Stimulated activated CD8-positive, alpha-beta memory T cell treated with anti-CD3 and anti-CD28 coated beads, Interleukin-4, amount 100 ng/mL, for 48 hours (primary cell): ENCODE measurements at places on chromosomes 3 and 15.

DNA sequence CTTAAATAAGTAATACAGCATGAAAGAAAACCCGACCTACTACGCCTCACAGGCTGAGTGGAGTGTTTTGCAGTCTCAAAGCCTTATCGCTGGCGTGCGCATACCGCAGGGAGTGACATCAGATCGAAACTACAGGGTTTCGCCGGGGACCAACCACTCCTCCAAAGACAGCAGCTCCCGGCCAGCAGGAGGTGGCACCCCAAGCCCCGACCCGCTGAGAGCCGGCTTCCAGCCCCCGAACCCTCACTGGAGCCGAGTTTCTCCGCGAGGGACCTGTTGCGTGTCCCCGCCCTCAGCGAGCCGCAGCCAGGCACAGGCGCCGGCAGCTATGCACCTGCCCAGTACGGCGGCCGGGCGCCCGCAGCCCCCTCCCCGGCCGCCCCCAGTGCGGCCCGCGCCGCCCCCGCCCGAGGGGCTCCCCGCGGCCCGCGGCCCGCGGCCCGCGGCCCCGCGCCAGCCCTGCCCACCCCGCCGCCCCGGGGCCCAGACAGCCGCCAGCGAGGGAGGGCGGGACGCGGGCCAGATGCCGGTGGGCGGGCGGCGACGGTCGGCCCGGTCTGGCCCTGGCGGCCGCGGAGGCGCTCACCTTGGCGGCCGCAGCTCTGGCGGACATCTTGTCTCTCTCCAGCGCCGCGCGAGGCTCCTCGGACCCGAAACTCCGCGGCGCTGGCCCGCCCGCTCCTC lies 710 bp downstream of the TJP1 start:
- peak; percentile 65 for DNase-seq

GRCh38 chr15:80752204-80752603 lies 27.0 kb upstream of the CEMIP start:
- DNase-seq, result no peak

DNA sequence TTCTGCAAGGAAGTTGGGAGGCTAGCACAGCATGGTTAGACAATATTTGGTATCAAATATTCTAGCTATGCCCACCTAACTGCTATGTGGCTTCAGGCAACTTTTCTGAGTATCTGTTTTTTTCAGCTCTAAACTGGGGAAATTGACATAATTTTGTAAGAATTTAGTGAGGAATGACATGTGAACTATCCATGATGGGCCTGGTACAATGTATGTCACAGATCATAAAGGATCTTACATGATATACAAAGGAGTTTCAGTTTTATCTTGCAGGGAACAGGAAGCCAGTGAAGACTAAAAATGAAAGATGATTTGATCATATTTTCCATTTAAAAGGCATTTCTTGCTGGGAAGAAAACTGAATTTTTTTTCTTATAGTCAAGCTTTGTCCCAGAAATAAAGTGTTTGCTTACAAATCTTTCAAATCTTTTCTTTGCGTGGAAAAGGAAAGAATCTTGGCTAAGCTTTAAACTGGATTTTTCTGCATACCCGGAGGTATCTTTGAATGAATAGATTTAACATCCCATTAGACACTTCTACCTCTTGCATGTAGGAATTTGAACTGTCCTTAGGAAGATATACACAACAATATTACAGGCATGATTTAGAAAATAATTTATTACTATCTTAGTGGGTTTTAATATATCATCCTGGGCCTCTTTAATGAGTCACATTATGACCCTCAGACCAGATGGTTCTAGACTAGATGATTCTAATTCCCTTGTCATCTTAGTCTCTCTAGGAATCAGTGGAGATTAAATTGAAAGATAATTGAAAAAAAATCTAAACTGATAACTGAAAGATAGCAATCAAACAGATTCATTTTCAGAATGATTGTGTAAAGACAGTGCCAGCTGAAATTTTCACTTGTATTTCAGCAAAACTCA lies 436.0 kb upstream of the THBS1 start:
- DNase-seq, result no peak

DNA sequence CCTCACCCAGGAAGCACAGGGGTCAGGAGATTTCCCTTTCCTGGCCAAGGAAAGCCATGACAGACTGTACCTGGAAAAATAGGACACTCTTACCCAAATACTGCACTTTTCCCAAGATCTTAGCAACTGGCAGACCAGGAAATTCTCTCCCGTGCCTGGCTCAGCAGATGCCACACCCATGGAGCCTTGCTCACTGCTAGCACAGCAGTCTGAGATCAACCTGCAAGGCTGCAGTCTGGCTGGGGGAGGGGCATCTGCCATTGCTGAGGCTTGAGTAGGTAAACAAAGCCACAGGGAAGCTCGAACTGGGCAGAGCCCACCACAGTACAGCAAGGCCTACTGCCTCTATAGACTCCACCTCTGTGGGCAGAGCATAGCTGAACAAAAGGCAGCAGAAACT lies 567.3 kb upstream of the LMCD1 start:
- DNase-seq, result no peak

DNA sequence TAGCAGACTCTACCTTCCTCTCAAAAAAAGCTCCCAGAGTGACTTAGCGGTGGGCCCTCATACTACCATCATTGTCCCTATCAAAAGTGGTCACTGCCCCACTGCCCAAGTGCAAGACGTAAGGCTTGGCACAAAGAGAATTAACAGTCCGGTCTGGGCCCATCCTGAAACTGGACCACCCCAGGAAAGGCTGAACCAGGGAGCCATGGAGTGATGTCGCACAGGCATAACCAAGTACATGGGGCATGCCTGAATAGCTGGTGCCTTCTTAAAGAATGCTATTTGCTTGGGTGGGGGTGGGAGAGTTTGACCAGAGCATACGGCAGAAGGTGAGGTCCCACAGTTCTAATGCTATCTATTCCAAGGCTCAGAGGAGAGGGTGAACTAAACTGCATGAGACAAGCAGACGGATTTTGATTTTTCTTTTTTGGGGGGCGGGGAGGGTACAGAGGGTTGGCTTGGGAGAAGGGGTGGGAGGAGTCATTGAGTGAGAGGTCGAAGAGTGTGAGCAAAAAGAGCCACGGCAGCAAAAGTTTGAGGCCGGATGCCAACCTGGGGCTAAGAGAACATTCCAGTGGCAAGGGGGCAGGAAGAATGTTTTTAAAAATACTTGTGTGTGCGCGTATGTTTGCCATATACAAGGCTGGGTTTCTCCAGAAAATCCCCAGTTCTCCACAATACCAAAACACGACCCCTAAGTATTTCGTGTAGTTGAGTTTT lies 50.2 kb downstream of the FAM174B start:
- no peak for DNase-seq

DNA sequence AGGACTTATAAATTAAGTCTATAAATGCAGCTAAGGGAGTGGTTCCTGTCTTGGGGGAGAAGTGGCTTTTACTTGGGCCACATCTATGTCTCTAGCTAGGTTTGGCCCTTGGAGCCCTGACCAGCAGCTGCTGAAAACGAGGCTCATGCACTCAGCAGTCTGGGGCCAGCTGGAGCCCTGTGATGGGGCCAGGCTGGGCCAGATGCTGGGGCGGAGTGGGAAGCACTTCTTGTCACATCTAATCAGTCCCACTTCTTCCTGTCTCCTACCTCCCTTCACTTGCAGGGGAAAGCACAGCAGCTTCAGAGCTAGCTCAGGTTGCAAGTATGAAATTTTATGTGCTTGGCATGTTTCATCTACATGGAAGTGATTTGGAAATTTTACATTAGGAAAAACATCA lies 209.9 kb upstream of the ROPN1 start:
- no peak for DNase-seq

GRCh38 chr3:21830541-21830940 lies 79.5 kb upstream of the ZNF385D start:
- DNase-seq, result no peak

GRCh38 chr3:50150404-50150750 lies 4.7 kb upstream of the SEMA3F start:
- no peak for DNase-seq

DNA sequence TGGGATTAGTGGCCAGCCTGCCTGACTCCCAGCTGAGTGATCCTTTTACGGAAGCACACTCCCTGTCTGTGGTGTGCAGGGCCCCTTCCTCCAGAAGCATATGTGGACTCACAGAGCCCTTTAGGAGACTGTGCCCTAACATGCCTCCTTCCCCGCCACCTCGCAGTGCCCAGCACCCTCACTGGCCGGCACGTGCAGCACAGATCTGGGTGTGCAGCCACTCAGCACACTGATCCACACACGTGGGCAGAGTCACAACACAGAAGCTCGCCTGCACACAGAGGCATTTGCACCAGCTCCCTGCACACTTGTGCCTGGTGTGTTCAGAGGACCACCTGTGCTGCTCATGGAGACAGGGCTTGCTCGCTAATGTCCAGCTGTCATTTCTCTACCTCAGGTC lies 23.6 kb upstream of the CSPG4 start:
- no peak for DNase-seq

DNA sequence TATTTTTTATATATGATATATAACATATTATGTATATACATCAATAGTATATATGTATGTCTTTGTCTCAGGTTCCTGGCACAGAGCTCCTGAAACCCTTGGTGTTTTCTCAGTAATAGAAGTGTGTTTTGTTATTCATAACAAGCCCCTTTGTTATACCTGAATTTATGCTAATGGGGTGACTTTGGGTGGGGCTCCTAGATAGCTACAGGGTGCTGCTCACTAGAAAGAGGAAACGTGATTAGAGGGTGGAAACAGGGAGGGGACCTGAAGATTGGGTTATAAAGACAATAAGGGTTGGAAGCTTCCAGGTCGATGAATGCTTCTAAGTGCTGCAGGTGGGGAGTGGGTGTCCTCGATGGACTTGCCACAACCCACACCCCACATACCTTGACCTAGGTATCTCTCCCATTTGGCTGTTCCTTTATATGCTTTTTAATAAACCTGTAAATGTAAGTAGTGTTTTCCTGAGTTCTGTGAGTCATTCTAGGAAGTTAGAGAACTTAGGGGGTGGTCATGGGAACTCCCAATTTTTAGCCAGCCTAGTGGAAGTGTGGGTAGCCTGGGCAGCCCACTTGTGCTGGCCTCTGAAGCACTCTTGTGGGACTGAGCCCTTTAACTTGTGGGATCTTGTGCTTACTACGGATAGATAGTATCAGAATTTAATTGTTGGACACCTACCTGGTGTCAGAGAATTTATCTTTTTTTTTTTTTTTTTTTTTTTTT lies 36.9 kb upstream of the C15orf39 start:
- no peak for DNase-seq

GRCh38 chr3:81500039-81500438 lies 261.4 kb downstream of the GBE1 start:
- DNase-seq, result no peak

DNA sequence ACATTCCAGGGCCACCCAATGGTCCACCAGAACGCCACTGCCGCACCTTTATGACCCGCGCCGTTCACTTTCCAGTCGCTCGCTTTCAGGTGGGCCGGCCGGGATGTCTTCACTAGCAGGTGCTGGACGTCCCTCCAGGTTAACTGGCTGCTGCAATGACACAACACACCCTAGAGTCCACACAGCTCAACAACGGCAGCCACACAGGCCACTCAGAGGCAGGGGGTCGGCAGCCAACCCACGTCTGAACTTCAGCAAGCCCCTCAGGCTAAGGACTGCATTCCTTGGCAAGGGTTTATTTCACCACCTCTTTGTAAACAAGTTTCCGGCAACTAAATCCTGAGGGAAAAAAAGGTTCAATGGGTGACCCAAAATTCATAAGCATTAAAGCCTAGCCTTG lies 89.2 kb upstream of the SNRPA1 start:
- DNase-seq, result no peak

- DNase-seq, result no peak
Measured at GRCh38 chr3:11672363-11672762, 28.6 kb upstream of the VGLL4 start.

- DNase-seq, result no peak
Measured at GRCh38 chr3:153295901-153296300, 133.9 kb downstream of the RAP2B start.

DNA sequence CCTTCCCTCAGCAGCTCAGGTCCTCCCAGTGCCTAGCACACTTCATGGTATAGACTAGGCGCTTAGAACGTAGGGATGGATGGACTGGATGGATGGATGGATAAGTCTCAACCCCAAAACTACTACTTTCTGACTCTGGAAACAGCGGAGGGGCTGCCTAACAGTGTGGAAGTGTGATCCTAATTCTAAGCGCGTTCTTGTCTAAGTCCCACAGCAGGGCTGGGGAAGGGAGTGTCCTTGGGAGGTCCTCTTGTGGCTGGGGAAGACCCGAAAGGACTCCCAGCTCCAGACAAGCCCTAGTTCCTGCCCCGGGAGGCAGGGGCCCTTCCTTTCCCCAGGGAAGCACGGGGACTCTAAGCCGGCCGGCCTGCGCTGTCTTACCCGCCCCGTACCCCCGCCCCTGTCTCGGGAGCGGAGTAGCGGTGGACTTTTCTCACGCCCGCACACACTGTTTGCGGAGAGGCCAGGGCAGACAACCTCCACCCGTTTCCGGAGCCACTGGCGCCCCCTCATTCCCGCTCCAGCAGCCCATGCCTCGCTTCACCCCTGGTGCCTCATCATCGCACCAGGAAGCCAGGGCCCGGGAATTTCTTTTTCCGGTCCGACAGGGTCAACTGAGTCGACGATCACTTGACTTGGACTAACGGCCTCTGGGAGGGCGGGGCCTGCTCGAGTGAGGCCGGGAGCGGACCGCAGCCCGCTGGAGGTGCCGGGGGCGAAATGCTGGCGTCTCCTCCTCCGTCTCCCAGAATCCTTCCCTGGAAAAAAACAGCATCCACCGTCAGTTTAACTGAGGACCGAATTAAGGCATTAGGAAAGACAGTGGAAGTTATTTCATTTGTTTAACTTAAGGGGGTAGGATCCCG lies 133.3 kb downstream of the TBC1D2B start:
- peak; percentile 69 for DNase-seq

DNA sequence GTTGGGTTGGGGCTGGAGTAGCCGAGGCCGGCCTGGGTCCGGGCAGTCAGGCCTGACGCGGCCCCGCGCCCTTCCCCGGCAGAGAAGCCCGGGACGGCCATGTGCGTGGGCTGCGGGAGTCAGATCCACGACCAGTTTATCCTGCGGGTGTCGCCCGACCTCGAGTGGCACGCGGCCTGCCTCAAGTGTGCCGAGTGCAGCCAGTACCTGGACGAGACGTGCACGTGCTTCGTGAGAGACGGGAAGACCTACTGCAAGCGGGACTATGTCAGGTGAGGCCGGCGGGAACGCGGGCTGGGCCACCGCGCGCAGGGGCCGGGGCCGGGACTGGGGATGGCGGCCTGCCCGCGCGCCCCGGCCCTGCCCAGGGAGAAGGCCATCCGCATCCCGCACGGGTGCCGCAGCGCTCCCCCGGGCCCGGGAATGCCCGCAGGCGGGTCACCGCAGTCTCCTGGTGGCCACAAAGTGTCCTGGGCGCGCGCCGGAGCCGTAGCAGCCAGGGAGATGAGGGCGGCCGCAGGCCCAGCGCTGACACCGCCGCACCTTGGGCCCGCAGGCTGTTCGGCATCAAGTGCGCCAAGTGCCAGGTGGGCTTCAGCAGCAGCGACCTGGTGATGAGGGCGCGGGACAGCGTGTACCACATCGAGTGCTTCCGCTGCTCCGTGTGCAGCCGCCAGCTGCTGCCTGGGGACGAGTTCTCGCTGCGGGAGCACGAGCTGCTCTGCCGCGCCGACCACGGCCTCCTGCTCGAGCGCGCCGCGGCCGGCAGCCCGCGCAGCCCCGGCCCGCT lies 1.3 kb downstream of the ISL2 start:
- DNase-seq, result peak; percentile 34

- no peak for DNase-seq
Measured at GRCh38 chr3:170278627-170279026, 56.4 kb downstream of the PRKCI start.
